ENCODE measurements at places on chromosomes 2 and 18. TPM values are rescaled to one million over a fixed set of nuclear protein-coding genes. Genes with fewer than 3 reads are reported as not detected.
A peak's percentile ranks its signal among the peaks of the same experiment; 100 is the strongest.

- no peak for DNase-seq
Measured at GRCh38 chr18:70450426-70451253, 161.8 kb downstream of the SOCS6 start.

DNA sequence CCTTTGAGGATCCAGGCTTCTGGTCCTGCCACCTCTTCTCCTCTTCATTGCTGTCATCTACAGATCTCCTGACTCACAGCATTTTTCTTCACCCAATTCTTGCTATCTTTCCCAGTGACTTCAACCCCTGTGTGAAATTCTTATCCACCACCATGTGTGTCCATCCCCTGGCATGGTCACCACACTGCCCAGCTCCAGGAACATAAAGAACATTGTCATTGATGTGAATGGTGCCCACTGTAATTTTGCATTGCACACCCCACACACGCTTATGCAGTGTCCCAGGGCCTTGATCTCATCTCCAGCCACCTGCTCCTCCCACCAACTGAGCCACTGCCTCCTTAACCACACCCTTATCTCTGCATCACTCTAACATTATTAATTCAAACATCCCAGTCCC is 85.3 kb downstream of the C1D start:
- DNase-seq = no peak

DNA sequence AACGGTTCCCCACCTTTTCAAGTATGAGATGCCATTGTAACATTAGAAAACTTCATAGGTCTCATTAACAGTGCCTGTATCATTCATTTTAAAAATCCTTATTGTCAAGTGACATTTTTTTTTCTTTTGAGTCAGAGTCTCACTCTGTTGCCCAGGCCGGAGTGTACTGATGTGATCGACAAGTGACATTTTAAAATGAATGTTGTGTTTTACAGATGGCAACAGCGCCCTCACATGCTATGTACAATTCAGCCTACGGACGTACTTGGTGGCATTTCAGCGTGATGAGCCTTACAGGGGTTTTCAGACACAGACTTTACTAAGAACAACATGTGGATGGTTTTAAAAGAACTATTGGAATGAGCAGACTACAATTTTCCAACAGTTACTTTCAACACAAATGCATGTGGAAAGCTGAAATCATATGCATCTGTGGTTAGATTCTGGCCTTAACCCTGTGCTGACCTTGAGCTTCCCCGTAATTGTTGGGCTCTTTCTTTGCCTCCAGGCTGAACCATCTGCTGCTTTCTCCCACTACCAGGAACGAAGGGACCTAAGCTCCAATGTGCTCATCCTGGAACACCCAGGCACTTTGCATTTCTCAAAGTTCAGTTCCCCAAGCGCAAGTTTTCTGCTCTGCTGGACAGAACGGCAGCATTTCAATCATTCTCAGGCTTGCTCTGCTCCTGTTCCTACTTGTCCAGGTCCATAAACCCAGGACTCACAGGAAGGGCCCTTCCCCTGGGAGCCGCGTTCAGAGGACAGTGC is 119.9 kb upstream of the NDUFV2 start:
- DNase-seq = peak; percentile 49

- DNase-seq = peak; percentile 70
Measured at GRCh38 chr2:230706053-230706521, 6.6 kb upstream of the CAB39 start.

DNA sequence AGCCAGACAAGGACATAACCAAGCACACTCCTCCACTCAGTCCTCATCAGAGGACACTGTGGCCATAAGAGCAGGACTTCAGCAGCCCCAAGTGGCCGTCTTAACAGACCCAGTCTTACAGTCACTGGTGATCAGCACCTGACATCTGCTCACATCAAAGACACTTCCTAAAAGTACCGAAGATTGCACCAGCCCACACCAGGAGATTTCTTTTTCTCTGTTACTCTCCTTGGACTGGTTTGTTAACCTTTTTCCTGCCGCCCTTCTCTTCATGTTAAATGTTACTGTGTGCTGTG is 44.1 kb downstream of the MRPS5 start:
- DNase-seq = no peak

RAB17 gene
- 64.8 TPM for total RNA-seq

DUSP2 gene
- 11.3 TPM for total RNA-seq

MYO5B gene
- 63.1 TPM for total RNA-seq

GREB1 gene
- 12.5 TPM for total RNA-seq

NFATC1 gene
- 7.4 TPM for total RNA-seq

Measured in mucosa of gallbladder (tissue), 1 donor.